Tongue (tissue), 3 donors: ENCODE measurements at places on chromosomes 3 and 15.

- no peak for DNase-seq
Measured at GRCh38 chr3:106560451-106560966, 691.7 kb upstream of the CBLB start.

DNA sequence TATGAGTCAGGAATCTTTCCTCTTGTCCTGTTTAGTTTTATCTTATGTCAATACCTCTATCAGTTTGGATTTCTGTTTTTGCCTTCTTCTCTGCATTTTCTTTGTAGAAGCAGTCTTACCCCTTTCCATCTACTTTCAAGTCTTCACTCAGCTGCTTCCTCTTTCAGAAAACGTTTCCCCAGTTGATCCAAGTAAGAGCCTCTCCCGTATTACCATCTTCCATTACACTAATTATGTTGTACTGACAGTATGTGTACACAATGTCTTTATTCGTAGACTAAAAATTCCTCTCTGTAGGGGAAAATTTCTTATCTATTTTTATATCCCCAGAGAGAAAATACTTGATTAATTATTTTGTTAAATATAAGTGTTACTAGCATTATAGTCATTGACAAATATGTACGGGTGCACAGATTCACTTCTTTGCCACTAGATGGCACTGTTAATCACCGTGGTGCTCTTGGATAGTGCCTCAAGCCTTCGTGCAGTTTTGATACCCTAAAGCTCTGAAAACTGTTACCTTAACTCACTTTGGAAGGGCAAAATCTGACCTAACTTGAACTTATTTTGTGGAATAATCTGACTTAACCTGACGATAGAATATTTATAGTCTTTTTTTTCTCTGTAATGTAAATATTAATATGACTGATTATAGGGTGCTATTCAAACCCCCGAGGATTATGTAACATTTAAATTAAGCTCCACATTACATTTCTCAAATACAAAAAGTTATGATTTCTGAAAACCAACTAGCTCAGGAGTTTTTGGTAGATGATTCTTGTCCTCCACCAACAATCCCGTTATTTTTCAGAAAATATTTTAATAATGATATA lies 74.2 kb upstream of the POU1F1 start:
- peak; percentile 74 for DNase-seq

- DNase-seq: no peak
Measured at GRCh38 chr3:113438224-113438623, 3.1 kb downstream of the CFAP44 start.

DNA sequence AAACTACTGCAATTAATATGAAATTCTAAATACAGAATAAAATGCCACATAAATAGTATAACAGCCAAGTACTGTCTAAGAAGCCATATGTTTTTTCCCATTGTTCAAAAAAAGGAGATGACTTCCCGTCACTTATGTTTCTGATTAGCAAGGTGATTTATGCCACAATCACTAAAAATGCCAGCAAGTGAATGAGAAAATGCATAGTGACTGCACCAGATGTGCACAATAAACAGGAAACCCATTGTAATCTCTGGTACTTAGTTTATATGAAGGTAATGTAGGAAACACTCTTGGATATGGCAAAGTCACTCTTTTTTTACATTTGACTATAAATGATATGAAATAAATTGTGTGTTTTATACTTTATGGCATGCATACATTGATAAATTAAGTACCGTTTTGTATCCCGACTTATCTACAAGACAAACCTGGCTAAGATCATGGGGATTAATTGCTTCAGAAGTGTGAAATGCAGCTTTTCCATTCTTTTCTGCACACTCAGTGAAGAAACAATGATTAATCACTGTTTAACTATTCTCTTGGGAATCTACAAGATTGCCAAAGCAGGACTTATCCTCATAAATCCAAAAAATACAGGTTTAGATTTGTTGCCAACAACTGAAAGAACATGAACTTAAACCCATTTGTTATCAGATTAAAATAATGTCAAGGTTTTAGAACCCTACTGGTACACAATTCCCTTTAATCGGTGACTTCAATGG lies 164.5 kb downstream of the TBC1D5 start:
- DNase-seq: no peak

DNA sequence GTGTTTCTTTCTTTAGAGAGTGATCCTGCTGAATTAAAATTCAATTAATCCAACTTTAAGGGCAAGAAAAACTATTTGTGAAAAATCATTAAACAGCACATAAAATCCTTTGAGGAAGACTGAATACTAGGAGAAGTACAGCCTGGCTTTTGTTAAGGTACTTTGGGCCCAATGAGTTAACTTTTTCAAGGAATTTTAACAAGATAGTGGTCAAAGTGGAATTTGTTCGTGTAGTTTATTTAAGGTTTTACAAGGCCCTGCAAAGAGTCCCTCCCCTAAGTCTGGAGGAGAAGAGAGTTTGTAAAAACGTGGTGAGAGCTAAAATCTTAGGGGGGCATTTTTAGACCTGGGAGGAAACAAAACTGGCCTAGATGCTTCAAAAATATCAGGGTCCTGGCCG lies 26.0 kb upstream of the TRIM71 start:
- DNase-seq: no peak

GRCh38 chr3:144244662-144245061 lies 273.0 kb downstream of the DIPK2A start:
- DNase-seq: no peak

DNA sequence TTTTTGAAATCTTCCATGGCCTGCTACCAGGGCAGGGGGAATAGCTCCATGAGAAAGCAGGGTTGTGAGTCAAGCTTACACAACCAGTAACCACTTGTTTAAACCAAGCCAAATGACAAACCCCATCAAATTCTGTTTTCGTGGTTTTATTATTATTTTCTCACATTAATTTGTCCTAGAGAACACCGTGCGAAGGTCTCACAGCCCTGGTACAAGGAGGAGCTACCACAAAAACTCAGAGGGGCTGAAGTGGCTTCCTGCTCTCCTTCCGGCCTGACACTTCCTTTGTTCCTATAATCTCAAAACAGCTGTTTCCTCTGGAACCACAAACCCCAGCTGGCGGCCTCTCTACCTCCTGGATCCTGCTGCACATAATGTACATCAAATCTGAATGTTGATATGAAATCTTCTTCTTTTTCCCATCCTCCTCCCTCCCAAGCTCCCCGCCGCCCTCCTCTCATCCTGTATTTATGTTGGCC lies 375.9 kb downstream of the MCTP2 start:
- peak; percentile 42 for DNase-seq

GRCh38 chr3:184748219-184749135 lies 36.6 kb upstream of the MAGEF1 start:
- DNase-seq: peak; percentile 69

DNA sequence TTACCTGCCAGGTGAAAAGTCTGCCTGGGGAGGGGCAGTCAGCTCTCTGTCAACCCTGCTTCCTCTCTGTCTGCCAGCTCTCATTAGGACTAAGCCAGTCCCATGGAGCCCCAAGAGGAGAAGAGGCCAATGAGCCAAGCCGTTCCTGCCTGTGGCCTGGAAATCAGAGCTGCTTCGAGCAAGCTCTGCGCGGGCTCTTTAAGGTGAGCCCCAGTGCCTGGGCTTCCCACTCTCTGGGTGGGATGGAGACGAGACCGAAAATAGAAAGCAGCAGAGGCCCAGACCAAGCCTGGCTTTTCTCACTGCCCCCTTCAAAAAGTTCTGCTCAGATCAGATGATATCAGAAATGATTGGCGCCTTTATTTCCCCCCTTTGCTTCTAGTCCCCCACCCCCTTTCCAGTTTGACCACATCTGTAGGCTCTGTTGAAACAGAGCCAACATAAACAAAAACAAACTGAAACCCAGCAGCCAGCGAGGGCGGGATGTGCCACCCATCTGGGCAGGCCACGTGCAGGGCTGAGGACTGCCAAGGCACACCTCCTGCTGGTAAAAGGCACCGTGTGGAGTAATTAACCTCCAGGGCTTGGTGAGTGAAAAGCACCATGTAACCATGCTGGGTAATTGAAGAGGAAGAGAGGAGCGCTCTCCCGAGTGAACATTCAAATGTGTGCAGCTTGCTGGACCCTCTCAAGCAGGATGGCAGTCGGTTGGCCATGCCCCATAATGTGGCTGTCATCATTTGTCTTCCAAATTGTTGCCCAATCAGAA lies 471.0 kb upstream of the PROK2 start:
- DNase-seq: peak; percentile 84

- DNase-seq: no peak
Measured at GRCh38 chr3:10708216-10708893, 107.7 kb upstream of the SLC6A11 start.

GRCh38 chr3:139327861-139328260 lies 16.0 kb upstream of the MRPS22 start:
- DNase-seq: no peak

DNA sequence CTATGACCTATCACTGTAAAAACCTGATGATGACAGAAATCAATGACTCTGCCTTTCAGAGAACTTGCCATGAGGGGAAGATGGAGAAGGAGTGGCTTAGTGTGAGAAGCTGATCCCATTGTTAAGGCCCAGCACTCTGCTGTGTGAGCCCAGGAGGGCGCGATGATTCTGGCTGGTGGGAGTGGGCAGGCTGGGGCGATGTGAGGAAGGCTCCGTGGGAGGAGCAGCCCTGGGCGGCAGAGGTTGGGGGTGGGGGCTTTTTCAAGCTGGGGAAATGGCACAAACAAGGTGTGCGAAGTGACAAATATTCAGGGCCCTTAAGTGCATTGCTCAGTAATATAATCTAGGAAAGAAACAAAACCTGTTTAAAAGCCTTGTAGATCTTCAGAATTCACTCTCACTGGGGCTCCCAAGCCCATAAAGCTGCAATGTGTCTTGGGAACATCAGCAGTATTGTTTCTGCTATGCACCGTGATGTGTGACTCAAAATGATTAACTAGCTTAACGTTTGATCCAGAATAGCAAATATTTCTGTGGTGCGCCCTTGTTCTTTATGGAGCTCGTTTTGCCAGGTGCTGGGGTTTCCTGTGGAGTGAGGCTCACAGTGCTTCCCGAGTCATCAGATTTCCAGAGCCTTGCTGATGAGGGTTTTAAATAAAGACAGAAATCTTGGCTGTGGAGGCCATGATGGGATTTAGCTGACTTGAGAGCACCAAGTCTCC lies 141.0 kb downstream of the CHDH start:
- DNase-seq: no peak

GRCh38 chr3:132556508-132557159 lies 40.4 kb upstream of the ACKR4 start:
- DNase-seq: peak; percentile 54

- DNase-seq: no peak
Measured at GRCh38 chr3:111874177-111874820, 15.2 kb downstream of the PHLDB2 start.

DNA sequence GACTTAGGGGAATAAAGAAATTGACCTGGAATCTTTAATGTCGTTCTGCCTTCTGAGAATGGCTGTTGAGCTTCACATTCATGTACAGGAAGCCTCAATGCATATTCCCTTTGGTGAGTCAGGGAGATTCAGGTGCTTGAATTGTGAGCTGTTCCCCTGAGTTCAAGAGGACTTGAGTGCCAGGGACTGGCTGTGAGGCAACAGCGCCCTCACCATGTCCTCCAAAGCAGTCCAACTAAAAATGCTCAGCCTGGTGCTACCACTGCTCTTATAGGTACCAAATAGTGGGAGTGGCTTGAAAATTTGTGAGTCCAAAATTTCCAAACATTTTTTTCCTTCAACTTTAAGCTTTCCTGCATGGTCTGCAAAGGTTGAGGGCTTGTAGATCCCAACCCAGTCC lies 54.1 kb downstream of the LEO1 start:
- DNase-seq: no peak

- no peak for DNase-seq
Measured at GRCh38 chr3:147941969-147942368, 532.8 kb downstream of the ZIC1 start.

DNA sequence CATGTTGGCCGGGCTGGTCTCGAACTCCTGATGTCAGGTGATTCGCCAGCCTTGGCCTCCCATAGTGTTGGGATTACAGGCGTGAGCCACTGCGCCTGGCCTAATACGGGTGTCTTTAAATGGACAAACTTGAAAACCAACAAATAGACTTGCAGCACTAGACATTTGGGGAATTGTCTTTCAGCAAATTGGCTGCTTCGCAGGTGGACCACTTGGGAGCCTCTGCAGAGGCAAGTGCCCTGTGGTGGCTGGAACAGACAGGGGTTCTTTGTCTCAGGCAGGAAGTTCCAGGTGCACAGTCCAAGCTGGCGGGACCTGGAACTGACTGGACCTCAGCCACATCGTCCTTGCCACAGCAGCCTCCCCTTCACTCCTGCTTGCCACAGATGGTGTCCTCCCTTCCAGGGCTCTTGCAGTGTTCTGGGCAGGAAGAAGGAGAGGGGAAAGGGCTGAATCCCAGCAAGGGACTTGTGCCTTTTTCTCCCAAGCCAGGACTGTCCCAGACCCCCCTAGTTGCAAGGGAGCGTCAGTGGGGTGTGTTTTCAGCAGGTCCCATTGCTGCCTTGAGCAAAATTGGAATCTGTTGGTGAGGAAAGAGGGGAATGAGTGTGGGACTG lies 94.3 kb downstream of the TBC1D2B start:
- no peak for DNase-seq

- DNase-seq: no peak
Measured at GRCh38 chr15:90086868-90087268, 15.4 kb downstream of the IDH2 start.

DNA sequence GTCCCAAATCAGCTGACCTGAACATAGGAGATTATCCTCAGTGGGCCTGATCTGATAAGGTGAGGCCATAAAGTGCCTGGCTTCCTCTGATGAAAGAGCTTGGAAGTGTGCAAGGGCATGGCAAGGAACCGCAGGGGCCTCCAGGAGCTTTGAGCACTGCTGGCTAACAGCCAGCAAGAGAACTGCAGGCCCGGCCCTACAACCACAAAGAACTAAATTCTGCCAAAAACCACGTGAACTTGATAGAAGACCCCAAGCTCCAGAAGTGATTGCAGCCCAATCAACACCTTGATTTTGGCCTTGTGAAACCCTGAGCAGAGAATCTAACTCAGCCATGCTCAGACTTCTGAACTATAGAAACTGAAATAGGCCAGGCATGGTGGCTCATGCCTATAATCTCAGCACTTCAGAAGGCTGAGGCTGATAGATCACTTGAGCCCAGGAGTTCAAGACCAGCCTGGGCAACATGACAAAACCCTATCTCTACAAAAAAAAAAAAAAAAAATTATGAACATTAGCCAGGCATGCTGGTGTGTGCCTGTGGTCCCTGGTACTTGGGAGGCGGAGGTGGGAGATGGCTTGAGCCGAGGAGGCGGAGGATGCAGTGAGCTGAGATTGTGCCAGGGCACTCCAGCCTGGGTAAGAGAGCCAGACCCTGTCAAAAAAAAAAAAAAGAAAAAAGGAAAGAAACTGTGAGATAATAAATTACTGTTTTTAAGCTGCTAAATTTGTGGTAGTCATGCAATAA lies 7.7 kb upstream of the DIS3L start:
- no peak for DNase-seq
